Hippocampal formation (tissue), 2 donors: ENCODE measurements at places on chromosomes 13 and 19.

GRCh38 chr19:19551853-19552192 is 13.8 kb downstream of the CILP2 start:
- no peak for DNase-seq

DNA sequence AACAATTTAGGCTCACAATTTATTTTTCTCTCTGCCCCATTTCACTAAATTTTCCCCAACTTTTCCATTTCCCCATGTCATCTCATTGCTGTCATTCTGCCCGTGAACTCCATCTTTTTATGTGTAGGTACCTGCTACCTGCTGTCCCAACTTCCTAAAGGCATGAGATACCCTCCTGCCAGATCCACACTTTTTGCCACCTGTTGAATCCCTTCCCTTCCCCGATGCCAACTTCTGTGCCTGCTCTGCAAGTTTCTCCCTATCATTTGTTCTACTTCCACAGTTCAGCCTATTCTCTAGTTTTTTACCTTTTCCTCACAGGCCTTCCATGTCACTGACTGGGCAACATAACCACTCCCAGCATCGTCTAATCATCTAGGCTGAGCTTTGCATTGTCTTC is 607.5 kb upstream of the KLF12 start:
- DNase-seq = no peak

DNA sequence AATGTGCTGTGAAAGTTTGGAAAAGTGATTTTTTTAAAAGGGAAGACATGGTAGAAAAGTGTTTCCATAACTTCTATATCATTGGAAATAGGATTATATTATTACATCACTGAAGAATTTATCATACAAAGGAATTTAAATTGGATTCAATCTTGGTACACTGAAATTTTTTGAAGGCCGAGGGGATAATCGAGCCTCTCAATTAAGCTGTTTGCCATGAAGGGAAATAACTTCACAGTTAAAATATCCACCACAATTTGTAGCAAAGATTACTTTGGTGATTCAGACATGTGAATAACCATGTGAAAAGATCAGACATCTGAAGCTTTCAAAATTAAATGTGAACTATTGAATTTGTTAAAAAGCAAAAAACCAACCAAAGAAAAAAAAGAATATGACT is 215.3 kb downstream of the KLF5 start:
- no peak for DNase-seq

GRCh38 chr19:7772752-7773291 is 9.8 kb downstream of the CLEC4M start:
- DNase-seq = no peak

DNA sequence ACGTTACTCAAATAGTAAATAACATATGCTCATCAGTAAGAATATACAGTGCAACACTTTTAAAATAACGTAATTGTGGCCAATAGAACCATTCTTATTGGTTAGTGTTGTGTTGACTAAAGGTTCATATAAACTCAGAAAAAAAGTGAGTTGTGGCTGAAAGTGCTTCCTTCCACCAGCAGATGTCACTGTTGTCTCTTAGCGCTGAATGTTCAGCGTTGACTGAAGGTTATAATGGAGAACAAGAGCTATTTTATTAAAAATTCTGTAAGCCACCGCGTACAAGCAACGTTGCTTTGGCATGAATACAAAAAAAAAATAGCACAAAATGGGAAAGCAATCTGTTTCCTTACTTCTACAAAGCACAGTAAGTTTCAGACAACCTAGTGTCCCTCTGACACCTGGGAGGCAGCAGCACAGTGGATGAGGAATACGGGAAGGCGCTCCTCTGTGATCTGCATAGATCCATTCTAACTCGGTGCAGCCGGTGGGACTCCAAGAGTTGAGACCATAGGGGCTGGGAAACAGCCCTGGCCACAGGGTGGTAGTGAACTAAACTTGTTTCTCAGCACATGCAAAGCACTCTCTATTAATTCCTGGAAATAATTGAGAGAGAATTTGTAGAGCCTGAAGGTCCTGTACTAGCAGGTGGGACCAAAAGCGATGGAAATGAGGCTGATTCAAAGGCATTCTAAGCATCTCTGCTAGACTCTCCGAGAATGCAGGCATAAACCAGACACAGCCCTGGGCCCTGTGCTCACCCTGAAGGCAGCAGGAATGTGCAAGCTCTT is 23.9 kb upstream of the OXGR1 start:
- DNase-seq = peak; percentile 34

DNA sequence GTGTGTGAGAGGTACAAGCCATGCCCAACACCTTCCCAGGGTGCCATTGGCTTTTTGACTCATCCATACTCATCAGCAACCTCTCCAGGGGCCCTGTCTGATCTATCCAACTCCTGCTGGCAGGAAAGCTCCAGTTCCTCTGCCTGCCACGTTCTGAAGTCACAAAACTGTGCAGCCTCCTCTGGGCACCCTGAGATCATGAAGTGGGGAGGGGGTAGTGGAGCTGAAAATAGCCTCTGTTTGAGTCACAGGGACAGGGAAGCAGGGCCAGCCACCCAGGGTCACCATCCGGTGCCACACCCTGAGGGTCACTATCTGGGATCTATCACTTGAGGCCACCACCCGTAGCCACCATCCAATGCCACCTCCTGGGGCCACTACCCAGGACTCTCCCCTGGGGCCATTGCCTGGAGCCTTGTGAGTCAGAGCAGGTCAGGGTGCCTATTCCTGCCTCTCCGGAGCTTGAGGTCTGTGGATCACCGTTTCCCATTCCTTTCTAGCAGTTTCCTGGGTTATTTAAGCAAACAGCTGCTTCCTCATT is 172.1 kb downstream of the NUFIP1 start:
- DNase-seq = no peak

GRCh38 chr19:53882391-53883050 is 524 bp downstream of the PRKCG start:
- DNase-seq = no peak

- DNase-seq = no peak
Observed at GRCh38 chr13:30172593-30173302, 134.6 kb downstream of the KATNAL1 start.

GRCh38 chr13:98199480-98199879 is 22.4 kb upstream of the RNF113B start:
- no peak for DNase-seq

GRCh38 chr19:1395194-1396018 is 5.9 kb downstream of the GAMT start:
- no peak for DNase-seq

- no peak for DNase-seq
Observed at GRCh38 chr13:102295316-102296048, 106.4 kb downstream of the FGF14 start.

- DNase-seq = no peak
Observed at GRCh38 chr13:44667943-44668342, 91.8 kb upstream of the TSC22D1 start.

- DNase-seq = no peak
Observed at GRCh38 chr13:112807653-112808376, 118.0 kb downstream of the ATP11A start.

DNA sequence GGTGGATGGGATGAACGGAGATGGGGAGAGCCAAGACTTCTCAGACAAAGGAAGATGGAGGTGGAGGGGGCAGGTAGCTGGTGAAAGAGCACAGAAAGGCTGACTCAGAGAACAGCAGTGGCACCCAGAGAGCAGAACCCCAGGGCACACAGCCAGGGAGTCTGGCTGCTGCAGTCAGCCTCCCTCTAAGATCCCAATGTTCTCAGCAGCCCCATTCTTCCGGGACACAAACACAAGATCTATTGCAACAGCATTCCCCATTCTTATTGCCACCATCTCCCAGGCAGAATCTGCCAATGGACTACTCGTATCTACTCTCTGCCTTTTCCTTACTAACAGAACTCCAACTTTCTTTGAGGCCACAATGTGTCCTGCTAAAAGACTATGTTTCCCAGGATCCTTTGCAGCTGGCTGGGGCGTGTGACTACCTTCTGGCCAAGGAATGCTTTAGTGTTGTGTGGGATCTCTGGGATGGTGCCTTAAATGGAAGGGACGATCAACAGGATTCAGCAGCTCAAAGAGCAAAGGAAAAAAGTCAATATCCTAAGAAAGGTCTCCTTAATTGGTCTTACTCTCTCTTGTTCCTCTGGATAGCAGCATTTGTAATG is 7.5 kb downstream of the THAP8 start:
- no peak for DNase-seq

GRCh38 chr19:34598217-34599155 is 78.5 kb downstream of the SCGB2B2 start:
- no peak for DNase-seq

- no peak for DNase-seq
Observed at GRCh38 chr19:6068711-6069110, 41.6 kb downstream of the RFX2 start.

DNA sequence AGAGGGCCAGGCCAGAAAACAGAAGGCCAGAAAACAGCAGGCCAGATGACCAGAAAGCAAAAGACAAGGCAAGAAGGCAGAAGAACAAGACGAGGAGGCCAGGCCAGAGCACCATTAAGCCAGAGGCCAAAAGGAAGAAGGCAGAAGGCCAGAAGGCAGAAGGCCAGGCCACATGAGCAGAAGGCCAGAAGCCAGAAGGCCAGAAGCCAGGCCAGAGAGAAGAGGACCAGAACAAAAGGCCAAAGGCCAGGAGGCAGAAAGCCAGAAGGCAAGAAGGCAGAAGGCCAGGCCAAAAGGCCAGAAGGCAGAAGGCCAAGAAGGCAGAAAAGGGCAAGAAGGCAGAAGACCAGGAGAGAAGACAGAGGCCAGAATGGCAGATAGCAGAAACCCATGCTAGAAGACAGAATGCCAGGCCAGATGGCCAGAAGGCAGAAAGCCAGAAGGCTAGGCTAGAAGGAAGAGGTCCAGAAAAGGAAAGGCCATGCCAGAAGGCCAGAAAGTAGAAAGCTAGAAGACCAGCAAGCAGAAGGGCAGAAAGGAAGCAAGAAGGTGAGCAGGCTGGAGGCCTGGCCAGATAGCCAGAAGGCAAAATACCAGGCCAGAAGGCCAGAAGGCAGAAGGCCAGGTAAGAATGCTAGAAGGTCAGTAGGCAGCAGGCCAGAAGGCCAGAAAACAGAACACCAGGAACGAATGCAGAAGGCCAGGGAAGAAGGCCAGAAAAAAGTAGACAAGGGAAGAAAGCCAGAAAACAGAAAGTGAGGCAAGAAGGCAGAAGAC is 187.6 kb downstream of the TUBA3C start:
- DNase-seq = no peak

DNA sequence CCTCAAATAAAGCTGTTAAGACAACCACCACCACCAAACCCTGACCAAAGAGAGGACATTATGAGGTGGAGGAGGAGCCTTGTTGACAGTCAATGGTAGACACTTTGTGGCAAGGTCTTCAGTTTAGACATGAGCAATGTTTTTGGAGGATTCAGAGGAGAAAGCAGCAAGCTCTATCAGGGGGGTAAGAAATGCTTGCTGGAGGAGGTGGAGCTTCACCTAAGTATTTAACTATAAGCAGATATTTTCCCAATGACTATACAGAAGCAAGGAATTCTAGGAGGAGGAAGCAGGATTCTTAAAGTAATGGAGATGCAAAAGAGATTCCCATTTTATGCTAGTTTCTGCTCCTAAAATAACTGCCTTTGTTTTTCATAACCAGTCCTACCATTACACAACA is 74.2 kb downstream of the TRPC4 start:
- no peak for DNase-seq

DNA sequence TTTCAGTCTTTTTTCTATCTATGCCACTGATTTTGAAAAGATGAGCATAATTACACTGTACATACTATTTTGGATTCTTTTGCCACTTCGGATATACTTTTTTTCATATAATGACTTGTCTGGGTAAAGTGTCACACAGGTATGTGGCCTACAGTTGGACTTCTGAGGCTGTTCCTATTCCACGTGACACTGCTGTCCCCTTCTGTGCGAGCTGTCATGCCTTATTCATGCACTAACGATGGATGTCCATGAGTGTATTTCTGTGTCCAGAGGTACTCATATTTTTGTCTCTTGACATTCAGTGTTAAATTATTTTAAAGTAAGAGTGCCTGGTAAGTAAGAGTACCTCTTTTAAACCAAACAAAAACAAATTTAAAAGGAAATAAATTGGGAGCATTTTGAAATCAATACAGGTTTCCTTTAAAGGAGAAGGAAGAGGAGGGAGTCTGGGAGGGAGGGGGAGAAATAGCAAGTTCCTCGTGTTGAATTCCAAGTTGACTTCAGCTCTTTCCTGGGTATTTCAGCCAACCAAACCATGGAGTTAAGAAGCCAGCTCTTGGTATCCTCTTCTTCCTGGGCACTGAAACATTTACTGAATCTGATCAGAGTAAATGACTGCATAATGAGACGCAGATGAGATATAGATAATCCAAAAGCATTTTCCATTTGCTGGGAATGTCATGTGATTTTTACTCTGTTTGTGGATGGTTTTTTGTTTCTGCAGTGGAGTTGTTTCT is 61.3 kb downstream of the TNFRSF19 start:
- no peak for DNase-seq

DNA sequence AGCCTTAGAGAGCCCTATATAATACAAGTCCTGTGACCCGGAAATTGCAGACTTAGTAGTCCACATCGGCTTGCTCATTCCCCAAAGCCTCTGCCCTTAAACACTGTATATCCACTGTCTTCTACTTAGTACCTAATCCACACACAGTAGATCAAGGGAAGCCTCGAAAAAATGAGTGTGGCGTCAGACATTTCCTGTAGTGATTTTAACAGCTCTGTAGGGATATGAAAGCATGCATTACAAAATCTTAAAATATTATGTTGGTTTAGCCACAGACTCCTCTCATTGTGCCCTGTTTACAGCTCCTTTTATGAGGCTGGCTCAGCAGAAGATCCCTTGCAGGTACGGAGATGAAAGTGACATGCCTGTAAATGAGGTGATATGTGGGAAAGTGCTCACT is 416.3 kb downstream of the LIG4 start:
- no peak for DNase-seq

DNA sequence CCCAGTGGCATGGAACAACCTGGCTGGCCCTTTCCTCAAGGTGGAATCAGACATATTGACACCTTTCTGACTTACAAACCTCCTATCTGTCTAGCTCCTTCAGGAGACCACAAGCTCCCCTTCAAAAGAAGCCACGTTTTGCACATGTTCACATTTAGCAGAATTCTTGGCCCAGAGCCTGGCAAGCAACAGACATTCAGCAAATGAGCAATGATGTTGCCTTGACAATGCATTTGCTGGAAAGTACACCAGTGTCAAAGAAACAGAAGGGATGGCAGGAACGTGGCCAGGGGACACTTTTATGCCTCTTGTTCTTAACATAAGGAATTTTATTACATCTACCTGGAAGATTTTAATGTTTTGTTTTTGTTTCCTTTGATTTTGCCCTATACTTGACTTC is 85.5 kb upstream of the FGF14 start:
- no peak for DNase-seq

DNA sequence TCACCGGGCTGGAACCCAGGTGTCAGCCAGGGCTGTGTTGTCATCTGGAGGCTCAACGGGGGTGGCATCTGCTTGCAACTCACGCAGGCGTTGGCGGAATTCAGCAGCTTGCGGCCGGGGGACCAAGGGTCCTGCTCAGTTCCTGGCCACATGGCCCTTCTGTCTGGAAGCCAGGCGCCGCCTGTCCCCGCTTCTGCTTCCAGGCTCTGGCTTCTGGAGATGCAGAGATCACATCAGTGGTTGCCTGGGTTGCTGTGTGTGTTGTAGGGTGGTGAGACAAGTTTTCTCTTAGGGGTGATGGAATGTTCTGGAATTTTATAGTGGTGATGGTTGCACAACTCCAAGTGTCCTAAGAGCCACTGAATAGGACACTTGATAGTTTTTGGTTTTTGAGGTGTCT is 5.0 kb downstream of the ADAT3 start:
- DNase-seq = peak; percentile 16

- no peak for DNase-seq
Observed at GRCh38 chr19:17137417-17137816, 61.8 kb downstream of the MYO9B start.

- DNase-seq = no peak
Observed at GRCh38 chr13:46913757-46914156, 16.9 kb upstream of the HTR2A start.

GRCh38 chr19:56105090-56105701 is 15.9 kb downstream of the ZNF787 start:
- DNase-seq = peak; percentile 31
